Stimulated activated CD4-positive, alpha-beta T cell treated with anti-CD3 and anti-CD28 coated beads, Interleukin-1b, Interleukin-23, amount 100 ng/mL, for 1 hour (primary cell): ENCODE measurements at places on chromosomes 3 and 15.

DNA sequence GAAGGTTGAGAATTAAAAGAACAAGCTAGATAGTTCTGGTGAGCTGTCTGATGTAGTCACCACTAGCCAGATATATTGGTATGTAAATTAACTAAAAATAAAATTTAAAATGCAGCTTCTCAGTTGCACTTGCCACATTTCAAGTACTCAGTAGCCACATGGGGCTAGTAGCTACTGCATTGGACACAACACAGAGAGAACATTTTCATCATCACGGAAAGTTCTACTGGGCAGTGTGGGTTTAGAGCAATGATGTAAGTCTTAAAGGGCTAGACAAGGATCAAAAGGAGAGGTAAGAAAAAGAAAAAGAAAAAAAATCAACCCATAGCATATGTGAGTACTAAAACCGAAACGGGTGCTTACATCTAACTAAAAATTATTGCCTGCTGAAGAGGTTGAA lies 282.4 kb upstream of the LRRFIP2 start:
- no peak for DNase-seq

GRCh38 chr15:90585863-90586262 lies 56.1 kb downstream of the CRTC3 start:
- DNase-seq: no peak

DNA sequence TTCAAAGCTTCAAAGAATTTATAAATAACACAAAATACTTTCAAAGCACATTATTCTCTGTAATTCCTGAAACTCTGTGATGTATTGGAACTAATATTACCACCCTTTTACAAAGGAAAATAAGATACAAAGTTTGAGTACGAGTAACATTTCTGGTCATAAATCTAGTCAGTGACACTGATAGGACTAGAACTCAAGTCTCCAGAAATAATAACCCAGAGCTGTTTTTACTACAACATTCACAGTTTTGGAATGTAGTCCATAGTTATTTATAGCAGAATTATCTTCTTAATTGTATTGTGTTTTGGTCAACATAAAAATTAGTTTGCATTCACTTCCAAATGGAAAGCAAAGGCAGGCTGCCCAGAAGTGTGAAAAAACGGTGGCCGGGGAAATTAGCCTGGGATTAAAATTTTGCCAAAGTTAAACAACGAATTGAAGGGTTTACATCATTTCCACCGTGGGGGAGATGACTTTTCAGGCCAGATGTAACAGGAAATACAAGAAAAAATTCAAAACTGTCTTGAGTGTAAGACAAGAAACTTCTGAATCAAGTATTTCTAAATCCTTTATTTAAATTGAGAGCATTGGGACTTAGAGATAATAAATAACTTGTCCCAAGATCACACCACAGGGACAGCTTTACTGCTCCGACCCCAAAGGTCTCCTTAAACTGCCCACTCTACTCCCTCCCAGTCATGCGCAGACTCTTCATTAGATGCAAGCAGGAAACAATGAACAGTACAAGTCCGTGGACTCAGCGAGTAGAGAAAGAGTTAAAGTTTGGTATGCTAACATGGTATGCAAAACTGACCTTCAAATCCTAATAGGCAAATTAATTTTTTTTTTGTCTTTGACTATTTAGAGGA lies 74.3 kb upstream of the VGLL4 start:
- no peak for DNase-seq

DNA sequence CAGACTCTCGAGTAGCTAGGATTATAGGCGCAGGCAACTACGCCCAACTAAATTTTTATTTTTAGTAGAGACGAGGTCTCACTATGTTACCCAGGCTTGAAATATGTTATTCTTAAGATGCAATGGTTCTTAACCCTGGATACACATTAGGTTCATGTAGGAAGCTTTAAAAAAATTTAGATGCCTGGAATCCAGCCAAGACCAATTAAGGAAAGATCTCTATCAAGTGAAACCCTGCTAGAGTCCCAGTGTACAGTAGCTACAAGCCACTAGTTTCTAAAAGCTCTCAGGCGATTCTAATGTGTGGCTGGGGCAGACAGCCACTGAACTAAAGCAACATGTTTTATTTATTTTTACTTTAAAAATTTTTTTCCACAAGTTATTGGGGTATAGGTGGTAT lies 33.2 kb downstream of the TRIM69 start:
- no peak for DNase-seq

DNA sequence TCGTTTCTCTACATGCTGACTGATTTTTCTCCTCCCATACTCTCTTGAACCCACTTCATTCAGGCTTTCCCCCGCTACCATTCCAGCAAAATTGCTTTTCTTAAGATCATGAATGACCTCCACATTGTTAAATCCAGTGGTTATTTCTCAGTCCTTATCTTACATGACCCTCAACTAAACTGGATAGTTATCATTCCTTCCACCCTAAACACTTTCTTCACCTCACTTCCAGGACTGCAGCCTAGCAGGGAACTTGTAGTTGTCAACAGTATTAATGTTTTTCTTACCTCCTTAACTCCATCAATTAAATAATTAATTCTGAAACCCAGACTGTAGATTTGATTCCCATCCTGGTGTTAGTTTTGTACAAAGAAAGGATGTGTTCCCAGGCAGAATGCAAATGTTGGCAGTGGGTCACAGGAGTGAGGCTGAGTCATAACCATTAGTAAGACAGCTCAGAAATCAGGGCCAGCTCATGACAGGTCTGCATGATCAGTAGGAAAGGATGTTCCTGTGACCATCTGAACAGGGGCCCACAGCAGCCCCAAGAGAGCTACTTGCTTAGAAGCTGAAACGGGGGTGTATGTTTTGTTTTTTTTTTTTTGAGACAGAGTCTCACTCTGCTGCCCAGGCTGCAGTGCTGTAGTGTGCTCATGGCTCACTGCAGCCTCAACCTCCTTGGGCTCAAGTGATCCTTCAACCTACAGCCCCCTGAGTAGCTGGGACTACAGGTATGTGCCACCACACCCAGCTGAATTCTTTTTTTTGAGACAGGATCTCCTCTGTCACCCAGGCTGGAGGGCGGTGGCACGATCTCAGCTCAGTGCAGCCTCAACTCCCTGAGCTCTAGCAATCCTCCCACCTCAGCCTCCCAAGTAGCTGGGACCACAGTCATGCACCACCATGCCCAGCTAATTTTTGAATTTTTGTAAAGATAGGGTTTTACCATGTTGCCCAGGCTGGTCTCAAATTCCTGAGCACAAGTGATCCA lies 9.1 kb downstream of the BCL2L10 start:
- no peak for DNase-seq

DNA sequence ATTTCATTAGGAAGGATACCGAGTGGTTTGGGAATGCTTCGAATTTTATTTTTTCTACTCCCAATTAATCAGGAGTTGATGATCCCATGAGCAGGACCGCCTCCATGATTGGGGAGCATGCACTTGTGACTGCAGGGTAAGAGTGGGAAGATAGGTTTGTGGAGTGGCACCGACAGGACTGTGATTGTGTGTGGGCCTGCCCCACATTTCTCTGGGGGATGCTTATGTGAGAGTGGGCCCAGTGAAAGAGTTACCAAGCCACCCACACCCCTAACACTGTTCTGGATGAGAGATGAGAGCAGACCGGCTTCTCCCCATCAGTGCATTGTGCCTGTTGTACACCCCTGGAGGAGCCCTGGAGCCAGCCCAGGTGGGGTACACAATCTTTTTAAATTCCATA lies 76.7 kb downstream of the LHFPL4 start:
- DNase-seq: no peak

DNA sequence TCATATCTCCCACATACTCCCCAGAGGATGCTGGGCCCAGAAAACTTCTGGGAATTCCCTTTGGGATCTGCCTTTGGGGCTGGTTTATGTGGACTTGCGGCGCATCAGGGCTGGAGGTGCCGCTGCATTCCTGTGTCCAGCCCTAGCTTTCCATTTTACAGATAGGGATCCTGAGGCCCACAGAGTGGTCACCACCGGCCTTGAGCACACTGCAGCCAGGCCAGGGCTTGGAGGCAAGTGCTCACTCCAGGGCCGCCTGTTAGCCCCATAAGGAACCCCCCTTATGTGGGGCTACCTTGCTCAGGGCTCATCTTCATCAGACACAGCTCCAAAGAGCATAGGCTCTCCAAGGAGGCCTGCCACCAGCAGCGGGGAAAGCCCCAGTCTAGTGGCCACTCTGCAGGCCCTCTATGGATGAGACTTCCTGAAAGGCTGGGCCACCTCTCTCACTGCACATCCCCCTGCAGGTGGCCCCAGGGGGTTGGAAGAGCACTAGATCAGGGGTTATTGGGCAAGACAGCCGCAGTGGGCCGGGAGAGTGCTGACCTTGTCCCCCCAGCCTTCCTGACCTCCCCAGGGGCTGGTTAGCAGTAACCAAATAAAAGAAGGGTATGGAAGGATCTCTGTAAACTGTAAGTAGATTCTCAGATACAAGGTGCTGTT lies 9.2 kb upstream of the ATP2B2 start:
- no peak for DNase-seq

DNA sequence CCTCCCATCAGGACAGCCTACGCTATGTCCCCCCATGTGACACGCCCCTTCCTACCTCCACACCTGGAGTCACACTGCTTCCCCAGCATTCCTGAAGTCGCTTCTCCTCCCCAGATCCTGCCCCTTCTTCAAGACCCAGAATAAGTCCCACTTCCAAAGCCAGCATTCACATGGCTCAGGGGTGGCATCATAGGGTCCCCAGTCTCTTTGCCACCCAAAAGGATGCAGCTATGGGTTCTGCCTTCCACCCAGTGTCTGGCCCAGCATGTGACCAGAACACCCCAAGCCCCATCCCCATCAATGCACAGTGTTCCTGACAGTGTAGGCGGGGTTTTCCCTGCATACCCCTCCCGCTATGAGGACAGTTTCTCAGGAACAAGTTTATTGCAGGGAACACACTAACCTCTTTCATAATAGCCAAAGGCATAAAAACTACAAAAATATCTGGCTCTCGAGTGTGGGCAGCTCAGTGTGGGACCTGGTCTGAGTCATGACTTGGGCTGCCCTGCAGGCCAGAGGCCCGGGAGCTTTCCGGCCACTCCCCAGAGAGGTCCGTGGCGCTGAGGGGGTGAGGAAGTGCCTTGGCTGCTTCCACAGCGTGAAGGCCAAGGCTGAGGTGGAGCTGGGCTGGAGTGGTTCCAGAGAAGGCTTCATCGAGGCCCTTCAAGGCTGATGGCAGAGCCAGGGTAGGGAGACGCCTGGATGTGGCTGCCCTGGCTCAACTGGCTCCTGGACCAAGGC lies 5.8 kb downstream of the ISLR start:
- no peak for DNase-seq

DNA sequence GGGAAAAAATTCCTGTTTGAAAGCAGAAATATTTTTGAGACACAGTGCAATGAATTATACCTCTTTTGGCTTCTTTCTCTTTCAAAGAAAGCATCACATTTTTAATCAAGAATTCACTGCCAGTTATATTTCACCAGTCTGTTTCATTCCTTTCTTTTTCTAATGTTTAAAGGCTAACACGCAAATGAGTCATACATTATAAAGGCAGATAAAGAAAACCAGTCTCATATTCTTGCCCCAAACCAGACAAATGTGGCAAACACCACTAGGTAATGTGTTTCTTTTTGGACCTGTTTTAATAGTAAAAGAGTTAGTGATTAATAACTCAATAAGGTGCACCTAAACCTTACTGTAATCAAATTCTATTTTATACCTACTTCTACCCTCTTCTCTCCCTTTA lies 83.8 kb downstream of the PLOD2 start:
- no peak for DNase-seq

GRCh38 chr15:25849157-25849921 lies 13.8 kb downstream of the ATP10A start:
- DNase-seq: no peak

GRCh38 chr3:188583341-188584161 lies 429.6 kb downstream of the LPP start:
- DNase-seq: no peak
